ENCODE measurements at places on chromosomes 2 and 18. TPM values are rescaled to one million over a fixed set of nuclear protein-coding genes. Genes with fewer than 3 reads are reported as not detected.

- DNase-seq: no peak
These were observed 330.7 kb downstream of the MTX2 start for GRCh38 chr2:176599796-176600485.

GRCh38 chr2:240589850-240590525 lies 3.5 kb downstream of the CAPN10 start:
- no peak for DNase-seq

GRCh38 chr2:62334440-62335058 lies 138.6 kb downstream of the B3GNT2 start:
- no peak for DNase-seq

GRCh38 chr2:149365931-149366583 lies 35.7 kb downstream of the LYPD6 start:
- no peak for DNase-seq

DNA sequence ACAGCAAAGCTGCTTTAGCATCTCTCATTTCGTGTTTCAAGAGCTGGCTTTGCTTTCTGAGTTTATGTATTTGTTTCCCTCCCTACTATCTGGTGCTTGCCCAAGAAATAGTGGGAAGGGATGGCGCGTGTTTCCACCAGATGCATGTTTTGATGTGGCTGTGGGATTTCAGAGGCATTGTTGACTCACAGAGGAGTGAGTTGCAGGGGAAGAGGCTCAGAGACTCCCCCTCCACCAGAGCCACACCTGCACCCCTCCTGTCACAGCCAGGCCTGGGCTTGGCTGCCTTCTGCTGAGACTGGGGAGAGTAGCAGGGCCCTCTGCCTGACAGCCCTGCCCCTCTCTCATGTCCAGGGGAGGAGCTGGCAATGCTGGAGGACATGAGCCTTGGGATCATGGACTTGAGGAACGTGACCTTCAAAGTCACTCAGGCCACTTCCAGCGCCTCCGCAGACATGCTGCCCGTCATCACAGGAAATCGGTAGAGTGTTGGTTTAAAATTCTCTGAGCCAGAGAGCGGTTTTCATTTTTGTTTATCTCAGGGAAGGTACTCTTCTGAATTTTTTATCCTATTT lies 42.9 kb downstream of the COA5 start:
- no peak for DNase-seq

GRCh38 chr2:27708666-27709065 lies 45.0 kb downstream of the SLC4A1AP start:
- DNase-seq: no peak

DNA sequence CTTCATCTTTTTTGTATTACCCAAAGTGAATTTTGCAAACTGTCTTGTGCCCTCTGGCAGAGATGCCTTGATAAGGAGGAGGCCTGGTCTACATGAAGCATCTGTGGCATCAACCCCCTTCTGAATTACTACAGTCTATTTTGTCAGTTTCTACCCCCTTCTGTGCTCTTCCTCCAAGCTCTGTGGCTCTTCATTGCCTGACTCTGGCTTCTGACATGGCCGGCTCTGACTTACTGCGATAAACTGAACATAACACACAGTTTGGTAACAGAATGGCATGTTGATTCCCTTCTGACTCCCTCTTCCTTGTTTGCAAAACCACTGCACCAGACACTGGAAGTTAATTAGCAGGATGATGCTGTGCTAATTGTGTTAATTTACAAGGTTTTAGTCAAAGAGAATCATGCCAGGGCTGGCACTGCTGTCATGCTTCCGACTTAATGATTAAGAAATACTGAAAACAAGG lies 122.5 kb downstream of the FIGN start:
- DNase-seq: no peak

- DNase-seq: no peak
These were observed 22.2 kb upstream of the MYO3B start for GRCh38 chr2:170155723-170156253.

DNA sequence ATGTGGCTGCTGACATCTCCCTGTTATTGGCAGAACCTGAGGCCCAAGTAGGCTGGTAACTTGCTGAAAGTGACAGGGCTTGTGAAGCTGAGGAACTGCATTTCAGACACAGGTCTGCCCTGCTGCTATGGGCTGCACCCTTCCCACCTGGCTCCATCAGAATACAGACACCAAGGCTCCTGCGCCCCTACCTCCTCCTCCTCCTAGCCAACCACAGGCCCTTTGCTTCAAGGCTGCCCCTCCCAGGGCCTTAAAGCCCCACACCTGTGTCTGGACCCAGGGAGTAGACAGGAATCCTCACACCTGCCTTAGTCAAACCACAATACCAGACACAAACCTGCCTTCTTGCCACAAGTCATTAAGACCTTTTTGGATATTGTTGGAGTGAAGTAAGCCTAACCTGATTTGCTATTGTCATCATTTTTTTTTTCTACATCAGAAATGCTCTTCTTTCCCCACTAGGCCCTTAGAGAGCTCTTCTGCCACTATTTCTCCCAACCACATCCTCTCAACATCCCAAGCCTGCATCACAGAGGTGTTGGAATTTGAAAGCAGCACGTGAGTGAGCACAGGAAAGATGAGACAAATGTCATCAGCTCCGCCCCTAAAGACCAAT lies 489.7 kb downstream of the EIPR1 start:
- DNase-seq: no peak

GRCh38 chr18:78001811-78002210 lies 752.2 kb downstream of the GALR1 start:
- DNase-seq: no peak

GRCh38 chr2:126655051-126655450 lies 907 bp upstream of the GYPC start:
- DNase-seq: no peak

DNA sequence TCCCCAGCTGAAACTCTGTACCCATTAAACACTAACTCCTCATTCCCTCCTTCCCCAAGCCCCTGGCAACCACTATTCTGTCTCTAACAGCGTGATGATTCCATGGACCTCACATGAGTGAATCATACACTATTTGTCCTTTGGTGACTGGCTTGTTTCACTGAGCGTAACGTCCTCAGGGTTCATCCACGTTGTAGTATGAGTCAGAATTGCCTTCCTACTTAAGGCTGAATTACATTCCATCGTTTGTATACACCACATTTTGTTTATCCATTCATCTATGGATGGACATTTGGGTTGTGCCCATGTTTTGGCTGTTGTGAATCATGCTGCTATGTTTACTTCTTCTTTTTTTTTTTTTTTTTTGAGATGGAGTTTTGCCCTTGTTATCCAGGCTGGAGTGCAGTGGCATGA lies 19.6 kb upstream of the CABLES1 start:
- no peak for DNase-seq

GRCh38 chr2:161337247-161337646 lies 29.0 kb downstream of the PSMD14 start:
- no peak for DNase-seq

DNA sequence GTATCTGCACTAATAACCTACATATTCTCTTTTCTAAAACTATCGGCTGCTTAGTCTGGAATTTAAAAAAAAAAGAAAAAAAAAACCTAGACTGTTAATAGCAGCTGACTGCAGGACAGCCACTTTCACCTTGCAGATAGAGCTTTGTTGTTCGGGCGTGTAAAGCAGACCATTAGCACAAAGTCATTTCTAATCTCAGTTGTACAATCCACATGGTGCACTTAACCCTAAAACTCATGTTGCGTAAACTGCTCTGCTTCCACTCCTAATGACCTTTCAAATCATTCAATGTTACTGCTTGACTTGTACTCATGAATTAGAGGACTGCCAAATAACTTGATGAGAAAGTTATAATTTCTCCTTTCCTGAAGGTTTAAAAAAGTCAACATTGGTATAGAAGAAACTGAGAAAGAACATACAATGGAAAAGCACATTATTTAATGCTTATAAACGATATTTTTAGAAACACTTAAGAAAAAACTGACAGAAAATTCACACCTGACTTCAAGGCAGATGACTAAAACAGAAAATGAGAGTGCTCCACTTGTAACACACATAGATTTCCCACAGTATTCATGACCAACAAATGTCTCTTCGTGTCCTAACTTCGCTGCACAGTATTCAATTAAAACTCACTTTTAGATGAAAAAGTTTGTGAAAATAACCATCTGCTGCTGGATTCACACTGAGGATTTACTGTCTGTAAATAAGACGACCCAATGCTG lies 2.6 kb downstream of the CDH2 start:
- no peak for DNase-seq

DNA sequence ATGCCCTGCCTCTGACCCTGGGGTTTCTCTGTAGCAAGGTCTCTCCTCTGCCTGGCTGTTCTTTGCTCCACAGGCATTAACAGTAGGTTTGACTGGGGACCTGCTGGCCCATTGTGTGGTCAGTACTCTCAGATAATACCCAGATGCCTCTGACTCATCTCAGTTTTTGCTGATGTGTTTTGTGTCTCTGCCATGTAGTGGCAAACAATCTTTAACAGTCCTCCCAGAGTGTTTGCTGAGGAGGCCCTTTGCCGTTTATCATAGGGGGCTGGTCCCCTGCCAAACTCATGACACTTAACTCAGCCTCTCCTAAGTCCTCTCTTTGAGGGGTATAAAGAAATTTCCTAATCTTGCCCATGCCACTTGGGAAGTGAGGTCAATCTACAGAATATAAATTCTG lies 793.7 kb upstream of the FANCL start:
- DNase-seq: no peak

DNA sequence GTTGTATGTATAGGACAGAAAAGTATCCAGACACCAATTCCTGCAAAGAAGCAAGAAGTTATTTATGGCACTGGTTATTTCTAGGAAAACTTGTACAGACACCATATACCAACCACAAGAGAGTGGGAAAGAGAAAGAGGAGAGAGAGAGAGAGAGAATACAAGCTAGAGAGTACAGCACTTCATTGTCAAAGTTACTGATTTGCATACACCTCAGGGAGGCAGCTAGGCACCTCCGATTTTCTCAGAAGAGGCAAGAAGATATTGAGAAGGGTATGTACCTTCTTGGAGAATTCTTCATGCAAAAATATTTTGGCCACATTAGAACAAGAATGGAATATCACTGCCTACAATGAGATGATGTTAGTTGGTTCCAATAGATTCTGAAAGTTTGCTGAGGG lies 333.9 kb upstream of the PIK3C3 start:
- no peak for DNase-seq

DNA sequence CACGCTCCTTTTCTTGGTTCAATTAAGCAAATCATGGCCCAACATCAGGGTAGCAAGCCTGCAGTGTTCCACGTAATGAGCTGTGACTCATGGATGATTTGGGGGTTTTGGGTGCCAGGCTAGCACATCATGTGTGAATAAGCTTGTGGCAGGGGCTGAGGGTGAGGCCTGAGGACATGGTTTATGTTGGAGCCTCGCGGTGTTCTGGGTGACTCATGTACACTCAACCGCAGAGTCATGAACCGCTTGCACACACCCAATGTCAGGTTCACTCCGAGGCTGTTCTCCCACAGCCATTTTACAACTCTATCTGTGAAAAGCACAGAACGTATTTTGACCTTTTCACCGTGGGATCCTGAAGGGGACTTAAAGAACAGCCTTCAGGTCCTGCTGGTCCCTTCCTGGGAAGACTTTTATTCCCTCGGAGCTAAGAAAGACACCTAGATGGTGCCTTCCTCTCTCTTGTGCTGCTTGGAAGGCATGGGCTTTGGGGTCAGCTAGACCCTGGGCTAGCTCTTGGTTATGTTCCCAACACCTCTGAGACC lies 139.9 kb upstream of the ZEB2 start:
- peak; percentile 71 for DNase-seq

DNA sequence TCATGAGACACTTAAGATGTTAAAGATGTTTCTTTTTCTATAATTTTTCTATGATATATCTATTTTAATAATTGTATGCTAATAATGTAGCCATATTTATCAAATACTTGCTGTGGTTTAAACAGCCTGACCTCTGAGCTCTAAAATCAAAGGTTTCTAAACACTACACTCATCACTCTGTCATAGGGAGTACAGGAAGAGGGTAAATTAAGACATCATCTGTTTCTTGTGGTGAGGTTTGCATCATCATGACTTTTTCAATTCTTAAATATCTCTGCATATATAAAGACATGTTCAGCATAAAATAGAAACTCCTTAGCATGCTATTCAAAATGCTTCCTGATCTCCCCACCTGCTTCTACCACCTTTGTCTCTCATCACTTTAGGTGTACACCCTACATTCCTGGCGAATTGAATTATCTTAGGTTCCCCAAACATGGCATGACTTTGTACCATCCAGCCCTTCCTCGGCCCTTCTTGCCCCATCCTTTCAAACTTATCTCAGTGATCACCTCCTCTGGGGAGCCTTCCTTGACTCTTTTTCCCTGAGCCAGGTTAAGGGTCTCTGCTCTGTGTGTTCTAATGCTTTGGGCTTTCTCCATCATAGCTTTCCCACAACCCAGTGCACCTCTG lies 105.3 kb upstream of the TTN start:
- no peak for DNase-seq

GRCh38 chr18:9905401-9905922 lies 8.4 kb upstream of the VAPA start:
- DNase-seq: no peak

- DNase-seq: no peak
These were observed 948 bp upstream of the GATA6 start for GRCh38 chr18:22168360-22168921.

Gene MXD1
- total RNA-seq: 13.7 TPM

Gene POTEJ
- not detected for total RNA-seq

Gene PIGN
- 21.5 TPM for total RNA-seq

Gene REG3A
- not detected for total RNA-seq

Gene TNFRSF11A
- total RNA-seq: 1.2 TPM

Gene DLGAP1
- 0.26 TPM for total RNA-seq

Gene TTN
- total RNA-seq: 14.4 TPM

Gene CERKL
- total RNA-seq: not detected

Gene C2orf80
- total RNA-seq: not detected

Measured in T-cell (primary cell).